GM12865 (cell line): ENCODE measurements at places on chromosomes 2 and 18.

DNA sequence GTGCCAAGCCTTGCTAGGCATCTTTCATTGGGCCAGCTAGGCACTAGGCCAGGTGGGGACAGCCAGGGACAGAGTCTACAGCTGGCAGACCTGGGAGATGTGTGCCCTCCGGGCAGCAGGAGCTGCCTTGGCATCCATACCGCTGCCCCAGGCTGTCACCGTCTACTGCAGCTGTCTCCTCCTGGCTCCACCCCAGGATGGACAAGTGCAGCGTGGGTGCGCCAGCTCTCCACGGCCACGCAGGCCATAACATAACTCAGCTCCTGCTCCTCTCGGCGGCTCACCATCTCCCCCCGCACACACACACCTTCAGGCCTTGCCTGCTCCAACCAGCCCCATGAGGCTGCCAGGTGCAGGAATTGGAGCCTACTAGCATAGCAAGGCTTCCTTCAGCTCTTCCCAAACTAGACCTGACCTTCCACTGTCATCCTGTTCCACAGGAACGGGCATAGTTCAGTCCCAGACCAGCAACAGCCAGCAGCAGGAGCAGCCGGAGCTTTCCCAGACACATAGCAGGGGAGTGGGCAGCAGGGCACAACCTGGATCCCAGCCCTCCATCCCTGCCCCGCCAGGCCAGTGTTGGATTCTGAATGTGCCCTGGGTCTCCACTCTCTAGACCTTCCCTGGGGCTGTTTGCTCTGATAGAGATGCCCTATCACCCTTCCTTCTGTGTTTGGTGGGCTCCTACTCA lies 2.5 kb upstream of the ADRA2B start:
- no peak for DNase-seq

- no peak for DNase-seq
These were observed 61.6 kb upstream of the TGFA start for GRCh38 chr2:70615222-70615621.

- DNase-seq, result no peak
These were observed 116.6 kb downstream of the RPIA start for GRCh38 chr2:88808083-88808482.

- DNase-seq, result peak; percentile 66
These were observed 98.7 kb upstream of the MGAT5 start for GRCh38 chr2:134155134-134155533.
